ENCODE measurements at places on chromosomes 7 and 10.

DNA sequence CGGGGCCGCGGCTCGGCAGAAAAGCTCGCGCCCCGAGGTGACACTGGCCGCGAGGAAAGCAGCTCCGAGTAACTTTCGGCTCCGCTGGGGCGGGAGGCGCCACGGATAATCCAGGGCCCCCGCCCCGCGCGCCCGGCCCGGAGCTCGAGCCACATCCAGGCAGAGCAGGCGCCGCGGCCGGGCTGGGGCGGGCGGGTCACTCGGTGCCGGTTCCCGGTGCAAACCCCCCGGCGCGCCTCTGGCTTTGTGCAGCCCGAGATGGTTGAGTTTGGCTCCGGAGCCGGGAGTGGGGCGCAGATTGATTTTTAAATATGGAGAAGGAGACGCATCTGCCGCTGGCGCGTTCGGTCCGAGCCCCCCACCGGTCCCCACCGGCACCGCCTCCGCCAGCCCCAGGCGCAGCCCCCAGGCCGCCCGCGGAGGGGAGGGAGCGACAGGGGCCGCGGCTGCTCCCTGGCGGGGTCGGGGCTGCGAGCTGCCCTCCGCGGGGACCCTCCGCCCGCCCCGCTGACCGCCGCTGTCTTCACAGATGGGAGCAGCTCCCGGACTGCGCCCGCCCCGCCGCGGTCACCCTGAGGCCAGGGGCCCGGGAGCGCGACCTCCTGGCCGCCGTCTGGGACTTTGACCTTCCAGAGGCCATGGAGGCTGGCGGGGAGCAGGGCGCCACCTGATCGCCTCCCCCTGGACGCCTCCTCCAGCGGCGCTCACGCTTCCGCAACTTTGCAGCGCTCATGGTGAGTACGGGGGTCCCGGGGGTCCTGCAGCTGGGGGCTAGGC is 643 bp downstream of the ADGRA1 start:
- DNase-seq = no peak

DNA sequence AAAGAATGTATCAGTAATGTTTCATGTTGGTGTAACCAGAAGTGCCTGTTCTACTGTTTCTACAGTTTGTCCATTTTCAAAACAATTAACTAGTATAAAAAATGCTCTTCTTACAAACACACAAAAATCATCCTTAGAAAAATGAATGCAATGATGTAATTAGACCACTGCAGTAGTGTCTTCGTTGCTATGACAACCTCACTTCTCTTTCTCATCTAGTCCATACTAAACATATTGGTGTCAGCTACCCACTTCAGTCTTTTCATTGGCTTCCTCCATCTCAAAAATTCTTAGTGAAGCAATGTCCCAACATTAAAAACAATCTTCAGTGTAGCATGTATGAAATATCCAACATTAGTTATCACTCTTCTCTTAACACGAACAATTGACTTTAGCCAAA is 1265.8 kb downstream of the REEP3 start:
- no peak for DNase-seq

DNA sequence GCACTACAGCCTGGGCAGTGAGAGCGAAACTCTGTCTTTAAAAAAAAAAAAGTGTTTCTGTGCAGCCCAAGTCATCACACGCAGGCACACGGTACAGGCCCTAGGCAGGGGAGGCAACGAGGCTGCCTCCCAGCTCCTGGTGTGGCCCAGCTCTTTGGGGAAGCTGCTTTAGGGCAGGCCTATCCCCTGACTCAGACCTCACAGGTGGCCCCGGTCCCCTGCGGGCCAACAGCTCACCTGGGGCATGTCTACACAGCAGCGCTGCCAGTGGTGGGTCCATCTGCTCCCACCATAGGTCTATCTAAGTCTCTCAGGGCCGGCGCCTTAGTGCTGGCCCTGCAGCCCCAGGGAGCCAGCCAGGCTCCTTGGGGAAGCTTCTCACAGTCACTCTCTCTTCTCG is 31.4 kb downstream of the ZAN start:
- DNase-seq = no peak

GRCh38 chr7:155455776-155456737 is 1.9 kb upstream of the EN2 start:
- DNase-seq = peak; percentile 22

DNA sequence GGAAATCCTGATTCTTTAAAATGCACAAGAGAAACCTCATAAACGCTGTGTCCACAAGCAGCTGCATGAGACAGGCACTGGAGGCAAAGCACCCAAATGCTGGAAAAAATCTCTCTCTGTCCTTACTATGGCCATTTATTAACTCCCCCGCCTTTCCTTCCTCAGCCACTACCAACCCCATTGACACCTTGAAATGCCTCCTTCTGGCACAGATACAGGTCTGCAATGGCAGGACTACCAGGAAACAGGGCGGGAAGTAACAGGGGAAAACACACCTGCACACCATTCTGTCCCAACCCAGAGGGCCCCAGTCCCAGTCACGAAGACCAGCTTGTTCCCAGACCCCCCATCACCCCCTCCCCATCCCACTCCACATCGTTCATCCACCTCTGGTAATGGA is 224.3 kb downstream of the PARD3 start:
- DNase-seq = no peak

DNA sequence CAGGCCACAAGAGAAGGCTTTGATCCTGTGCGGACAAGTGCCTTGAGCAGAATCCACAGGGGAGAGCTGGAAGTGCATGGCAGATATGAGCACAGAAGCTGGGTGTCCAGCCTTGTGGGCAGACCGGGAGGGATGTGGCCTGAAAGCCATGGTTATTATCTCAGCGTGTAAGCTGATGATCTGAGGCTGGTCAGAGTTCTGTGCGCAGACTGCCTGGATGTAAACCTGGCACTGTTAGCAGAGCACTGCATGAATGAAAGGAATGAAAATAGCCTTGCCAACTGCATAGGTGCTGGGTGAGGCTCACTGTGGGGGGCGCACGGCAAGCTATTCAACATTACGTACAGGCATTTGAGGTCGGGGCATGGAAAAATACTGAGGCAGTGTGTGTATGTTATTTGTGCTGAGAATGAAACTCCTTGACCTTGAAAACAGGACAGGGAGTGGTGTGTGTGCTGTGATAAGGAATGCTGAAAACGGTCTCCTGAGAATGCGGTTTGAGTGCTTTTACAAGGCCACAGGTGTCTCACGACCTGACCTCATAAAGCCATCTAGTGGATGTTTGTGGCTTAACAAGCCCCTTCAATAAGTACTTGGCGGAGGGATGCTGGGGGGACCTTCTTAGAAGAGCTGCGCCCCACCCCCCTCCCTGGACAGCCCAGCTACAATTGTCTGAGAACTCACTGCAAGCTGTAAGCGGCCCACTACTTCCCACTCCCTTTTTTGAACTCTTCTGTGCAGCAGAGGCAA is 18.7 kb downstream of the AKR1C1 start:
- DNase-seq = no peak

DNA sequence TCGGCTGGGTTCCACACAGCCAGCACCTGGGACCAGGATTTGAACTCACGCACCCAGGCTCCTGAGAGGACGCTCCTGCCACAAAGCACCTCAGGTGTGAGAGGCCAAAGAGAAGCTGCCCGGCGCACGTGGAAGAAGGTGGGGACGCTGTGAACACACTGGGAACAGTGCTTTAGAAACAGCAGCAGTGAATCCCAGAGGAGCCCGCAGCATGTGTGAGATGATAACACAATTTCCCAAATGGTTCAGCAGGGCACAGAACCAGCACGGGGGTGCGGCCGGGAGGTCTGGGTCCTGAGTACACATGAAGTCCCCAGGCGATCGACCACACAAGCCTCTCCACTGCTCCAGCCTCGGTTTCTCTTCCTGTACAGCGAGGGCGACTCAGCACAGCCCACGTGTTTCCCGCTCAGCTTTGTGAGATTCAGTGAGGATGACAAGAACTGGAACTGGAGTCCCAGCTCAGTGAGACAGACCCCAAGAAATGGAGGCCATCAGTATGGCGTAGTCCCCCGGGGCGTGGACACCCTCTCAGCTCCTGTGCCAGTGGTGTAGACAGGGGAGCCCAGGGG is 188.3 kb downstream of the MAD1L1 start:
- DNase-seq = no peak

- DNase-seq = no peak
Measured at GRCh38 chr7:99041526-99041925, 102.4 kb downstream of the SMURF1 start.

GRCh38 chr10:77311186-77311585 is 326.4 kb downstream of the KCNMA1 start:
- DNase-seq = no peak

- no peak for DNase-seq
Measured at GRCh38 chr7:91835091-91835825, 45.2 kb downstream of the MTERF1 start.

GRCh38 chr7:8129318-8129659 is 132.7 kb downstream of the ICA1 start:
- no peak for DNase-seq

GRCh38 chr7:108099713-108100112 is 30.4 kb downstream of the LAMB4 start:
- DNase-seq = no peak

DNA sequence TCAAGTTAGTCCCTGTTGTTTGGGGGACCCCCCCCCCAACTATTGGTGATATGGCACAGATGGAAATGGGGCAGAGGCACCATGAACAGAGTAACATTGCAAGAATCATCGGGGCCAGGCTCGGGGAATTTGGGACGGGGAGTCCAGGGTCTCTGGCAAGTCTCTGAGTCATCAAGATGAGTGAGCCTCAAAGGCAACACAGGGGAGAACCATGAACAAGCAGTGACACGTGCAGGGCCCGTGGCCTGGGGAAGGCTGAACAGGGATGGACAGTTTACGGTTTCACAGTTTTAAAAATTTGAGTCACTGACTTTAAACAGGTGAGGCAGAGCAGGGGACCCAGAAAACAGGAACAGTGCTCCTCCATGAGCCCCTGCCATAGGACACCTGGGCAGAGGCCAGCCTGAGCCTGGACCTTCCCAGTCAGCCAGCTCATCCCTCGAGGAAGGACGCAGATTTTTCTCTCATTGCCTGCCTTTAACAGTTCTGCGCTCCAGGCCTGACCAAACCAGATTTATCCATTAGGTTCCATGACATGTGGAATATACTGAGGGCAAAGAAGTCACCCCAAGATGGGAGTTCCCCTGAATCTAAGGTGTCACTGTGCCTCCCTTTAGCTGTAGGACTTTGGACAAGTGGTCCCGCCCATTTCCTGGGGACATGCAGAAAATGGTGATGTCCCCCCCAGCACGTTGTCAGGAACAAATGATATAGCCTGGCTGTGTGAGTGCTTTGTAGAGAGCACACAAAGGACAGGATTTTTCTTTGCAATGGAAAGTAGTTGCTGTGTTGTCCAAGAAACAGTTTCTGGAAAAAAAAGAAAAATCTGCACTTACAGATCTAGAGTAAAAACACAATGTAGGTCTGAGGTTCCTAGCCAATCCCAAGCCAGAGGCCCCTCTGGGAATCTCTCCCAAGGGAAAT is 23.8 kb downstream of the CHST15 start:
- no peak for DNase-seq

GRCh38 chr10:59340285-59340684 is 22.1 kb downstream of the FAM13C start:
- DNase-seq = no peak

DNA sequence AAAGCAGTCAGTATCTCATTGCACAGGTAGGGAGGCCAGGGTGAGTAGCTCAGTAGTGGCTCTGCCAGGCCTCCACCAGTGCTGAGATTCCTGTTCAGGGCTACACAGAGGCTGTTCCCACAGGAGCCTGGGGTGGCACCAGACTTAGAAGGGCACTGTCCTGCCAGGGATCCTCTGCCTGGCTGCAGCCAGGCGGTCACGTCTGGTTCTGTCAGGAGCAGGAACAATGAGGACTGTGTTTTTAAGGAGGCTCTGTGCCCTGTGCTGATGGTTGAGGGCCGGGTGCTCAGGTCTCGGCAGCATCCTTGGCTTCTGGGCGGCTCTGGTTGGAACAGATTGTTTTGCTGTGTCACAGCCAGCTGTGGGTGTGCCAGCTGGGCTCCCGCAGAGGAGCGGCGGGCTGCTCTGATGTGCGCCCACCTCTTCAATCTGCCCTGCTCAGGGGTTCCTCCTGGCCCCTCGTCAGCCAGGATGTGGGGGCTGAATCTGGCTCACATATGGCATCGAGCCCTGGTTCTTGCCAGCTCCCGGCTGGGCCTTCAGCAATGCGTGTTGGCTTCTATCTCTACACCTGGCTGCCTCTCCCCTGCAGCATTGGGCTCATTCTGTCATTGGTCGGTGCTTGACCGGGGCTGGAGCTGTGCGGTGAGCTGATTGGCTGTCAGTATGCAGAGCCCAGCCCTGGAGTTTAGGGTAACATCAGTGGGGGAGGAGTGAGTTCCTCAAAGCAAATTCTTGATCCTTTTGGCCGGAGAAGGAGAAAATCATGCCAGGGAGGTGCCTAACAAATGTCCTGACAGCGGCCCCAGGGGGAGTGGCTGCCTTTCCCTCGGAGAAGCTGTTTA is 41.2 kb downstream of the TACR2 start:
- no peak for DNase-seq

- DNase-seq = no peak
Measured at GRCh38 chr7:151735851-151736402, 141.0 kb downstream of the PRKAG2 start.

GRCh38 chr7:13989126-13989948 is at the start of gene ETV1:
Gene ETV1, minus strand, starts transcription at chr7:13989666. Its CDS starts 614 bp downstream, at chr7:13989052.
- no peak for DNase-seq

GRCh38 chr7:146249272-146249671 is 132.7 kb downstream of the CNTNAP2 start:
- DNase-seq = no peak

DNA sequence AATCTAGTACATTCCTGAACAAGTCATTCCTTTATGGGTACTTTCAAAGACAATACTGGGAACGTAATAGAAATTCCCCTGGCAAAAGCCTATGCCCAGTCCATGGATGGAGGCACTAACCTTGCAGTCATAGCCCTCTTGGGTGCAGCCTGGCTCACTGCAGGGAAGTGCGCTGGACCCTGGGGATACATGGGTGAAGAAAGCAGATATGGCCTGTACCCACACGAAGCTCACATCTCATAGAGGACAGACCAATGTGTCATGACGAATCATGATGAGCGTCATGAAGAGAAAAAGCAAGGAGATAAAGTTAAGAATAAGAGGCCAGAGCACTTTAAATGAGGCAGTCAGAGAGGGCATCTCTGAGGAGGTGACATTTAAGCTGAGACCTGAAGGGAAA is 11.8 kb downstream of the PRLHR start:
- DNase-seq = no peak

- DNase-seq = no peak
Measured at GRCh38 chr10:76009531-76009930, 578.1 kb downstream of the LRMDA start.

DNA sequence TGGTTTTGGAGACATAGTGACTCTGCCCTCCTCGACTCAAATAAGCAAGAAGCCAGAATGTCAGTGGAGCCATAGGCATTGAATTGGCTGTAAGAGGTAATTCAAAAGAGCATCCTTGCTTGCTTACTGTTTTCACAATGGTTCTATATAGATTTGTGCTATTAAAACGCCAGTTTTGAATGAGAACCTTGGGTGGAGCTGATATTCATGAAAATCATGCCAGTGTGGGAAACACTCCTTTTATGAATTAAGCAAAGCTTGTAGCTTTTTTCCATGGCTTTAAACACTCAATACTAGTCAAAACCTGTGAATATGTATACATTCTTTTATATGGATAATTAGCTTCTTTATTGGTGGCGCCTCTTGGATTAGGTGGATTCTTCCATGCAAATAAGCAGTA is 252.5 kb downstream of the SLC25A13 start:
- DNase-seq = no peak
